ENCODE measurements at places on chromosomes 2 and 18.

DNA sequence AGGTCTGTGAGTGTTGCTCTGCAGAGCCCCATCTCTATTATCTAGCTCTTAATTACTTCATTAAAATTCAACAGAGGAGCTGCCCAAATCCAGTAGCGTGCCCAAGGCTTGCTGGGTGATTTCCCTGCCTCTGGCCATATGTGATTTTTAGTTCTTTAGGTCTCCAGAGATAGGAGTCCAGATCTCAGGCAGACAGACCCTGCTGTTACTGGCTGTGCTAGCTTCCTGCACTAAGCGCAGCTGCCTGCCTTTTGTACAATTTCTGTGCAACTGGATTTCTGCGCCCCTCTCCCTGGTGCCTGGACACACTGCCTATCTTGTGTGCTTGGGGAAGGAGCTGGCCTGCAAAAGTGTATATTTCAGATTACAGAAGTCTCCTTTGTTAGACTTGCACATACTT is 136.5 kb downstream of the TDRD15 start:
- DNase-seq: no peak

DNA sequence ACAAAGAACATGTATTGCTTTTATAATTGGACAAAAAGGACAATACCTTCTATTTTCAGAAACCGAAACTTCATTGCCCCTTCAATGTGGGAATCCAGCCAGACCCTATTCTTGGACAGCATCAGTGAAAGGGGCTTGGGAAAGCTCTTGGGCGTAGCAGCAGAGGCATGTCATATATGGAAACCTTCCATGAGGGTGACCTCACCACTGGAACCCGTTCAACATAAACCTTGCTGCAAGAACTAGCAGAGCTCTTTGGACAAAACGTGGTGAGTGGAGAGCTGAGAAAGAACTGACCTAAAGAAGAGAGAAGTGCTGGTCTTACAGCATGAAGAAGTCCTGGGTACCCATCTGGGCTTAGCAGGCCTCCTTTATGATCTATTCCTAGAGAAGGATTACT is 22.7 kb upstream of the ACTG2 start:
- DNase-seq: no peak

- no peak for DNase-seq
Measured at GRCh38 chr18:42413870-42414269, 458.8 kb downstream of the PIK3C3 start.

- no peak for DNase-seq
Measured at GRCh38 chr2:48343571-48344440, 186.1 kb upstream of the STON1 start.

DNA sequence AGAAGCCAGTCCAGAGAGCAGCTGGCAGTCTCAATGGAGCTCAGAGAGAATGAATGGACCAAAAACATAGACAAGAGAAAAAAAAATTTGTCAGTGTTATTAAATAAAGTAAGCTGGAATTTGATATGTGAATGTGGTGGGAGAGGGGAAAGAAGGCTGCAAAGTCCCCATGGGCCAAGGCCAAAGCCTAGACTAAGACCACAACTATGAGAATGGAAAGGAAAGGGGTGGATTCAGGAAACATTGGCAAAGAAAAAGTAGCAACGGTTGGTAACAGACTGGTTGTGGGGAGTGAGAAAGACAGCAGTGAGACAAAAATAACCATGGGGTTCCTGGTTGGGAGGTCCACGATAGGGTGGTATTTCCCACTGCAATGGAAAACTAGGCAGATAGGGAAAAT is 47.0 kb downstream of the ZEB2 start:
- DNase-seq: no peak

- no peak for DNase-seq
Measured at GRCh38 chr2:165635532-165635931, 158.5 kb downstream of the GALNT3 start.

DNA sequence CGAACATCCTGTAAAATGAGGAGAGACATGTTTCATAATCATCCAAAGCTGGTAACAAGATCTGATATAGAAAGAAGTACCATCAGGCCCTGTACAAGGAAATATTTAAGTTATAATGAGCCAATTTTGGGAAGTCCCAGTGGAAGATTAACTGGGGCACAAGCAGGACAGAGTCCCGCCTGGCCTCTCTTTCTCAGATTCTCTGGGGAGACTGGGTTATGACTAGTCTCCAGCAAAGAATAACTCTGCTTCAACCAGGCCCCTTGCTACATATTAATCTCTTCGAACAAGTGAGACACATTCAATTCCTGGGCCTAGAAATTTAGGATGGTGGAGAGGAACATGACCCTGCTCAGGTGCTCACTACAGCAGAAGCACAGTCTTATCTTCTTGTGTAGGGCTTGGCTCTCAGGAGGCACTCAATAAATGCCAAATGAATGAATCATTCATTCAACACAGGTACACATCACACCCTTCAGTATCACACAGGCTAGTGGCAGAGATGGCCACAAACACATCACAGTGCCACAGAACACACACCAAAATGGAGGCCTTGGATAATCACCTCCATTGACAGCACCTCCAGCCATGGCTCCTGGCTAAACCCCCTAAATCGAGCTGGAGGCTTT is 46.4 kb upstream of the RNF152 start:
- DNase-seq: no peak

Measured in NCI-H524 (cell line).